ENCODE measurements at places on chromosomes 11 and 22. TPM values are rescaled to one million over a fixed set of nuclear protein-coding genes. Genes with fewer than 3 reads are reported as not detected.

PNPLA5 gene
- not detected for total RNA-seq

LMNTD2 gene
- 6.1 TPM for total RNA-seq

RIN1 gene
- total RNA-seq: 50.2 TPM

FAM111A gene
- total RNA-seq: 26.3 TPM

SYT9 gene
- not detected for total RNA-seq

DDX25 gene
- total RNA-seq: not detected

GAB4 gene
- total RNA-seq: not detected

A4GALT gene
- 8.7 TPM for total RNA-seq

MIOX gene
- 0.63 TPM for total RNA-seq

DNA sequence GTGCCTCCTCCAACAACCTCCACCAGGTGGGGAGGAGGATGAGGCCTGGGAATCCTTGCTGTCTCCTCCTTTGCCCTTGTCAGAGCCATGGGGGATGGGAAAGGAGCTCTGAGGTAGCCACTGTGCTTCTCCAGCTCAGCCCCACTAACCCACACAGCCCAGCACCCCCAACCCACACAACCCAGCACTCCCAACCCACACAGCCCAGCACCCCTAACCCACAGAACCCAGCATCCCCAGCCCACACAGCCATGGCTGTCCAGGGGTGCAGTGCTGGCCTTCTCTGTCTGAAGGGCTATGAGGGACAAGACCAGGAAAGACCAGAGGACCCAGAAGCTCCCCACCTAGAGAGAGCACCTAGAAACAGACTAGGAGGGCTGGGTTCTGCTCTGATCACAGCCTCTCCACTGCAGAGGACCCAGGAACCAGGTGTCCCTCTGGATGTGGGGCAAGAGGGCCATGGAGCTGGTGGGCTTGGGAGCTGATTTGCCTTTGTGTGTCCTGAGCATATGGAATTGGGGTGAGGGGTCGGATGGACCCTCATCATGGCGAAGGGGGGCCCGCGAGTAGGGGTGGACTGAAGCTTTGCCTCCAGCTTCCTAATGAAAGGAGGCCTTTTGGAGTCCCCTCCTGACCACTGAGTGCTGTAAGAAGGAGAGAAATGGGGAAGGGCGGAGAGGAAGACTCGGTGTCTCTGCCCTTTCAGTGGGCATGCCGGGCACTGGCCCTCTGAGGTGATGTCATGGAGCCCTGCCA is 117.6 kb upstream of the THY1 start:
- DNase-seq: no peak

DNA sequence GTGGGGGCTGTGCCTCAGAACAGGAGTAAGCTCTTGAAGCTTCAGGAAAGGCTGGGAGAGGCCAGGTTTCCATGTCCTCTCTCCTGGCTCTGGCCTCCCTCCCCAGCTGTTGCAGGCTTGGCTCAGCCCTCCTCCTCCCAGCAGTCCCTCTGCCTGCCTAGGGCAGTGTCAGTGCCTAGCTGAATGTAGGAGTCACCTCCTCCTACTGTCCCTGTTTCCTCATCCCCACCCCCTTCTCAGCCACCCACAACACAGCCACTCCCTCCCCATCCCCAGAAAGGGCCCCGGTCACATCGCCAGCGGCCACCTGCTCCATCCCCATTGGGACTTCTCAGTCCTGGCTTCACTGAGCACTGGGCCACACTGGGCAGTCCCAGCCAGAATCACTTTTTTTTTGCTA is 2.9 kb upstream of the FBLN1 start:
- DNase-seq: peak; percentile 48

DNA sequence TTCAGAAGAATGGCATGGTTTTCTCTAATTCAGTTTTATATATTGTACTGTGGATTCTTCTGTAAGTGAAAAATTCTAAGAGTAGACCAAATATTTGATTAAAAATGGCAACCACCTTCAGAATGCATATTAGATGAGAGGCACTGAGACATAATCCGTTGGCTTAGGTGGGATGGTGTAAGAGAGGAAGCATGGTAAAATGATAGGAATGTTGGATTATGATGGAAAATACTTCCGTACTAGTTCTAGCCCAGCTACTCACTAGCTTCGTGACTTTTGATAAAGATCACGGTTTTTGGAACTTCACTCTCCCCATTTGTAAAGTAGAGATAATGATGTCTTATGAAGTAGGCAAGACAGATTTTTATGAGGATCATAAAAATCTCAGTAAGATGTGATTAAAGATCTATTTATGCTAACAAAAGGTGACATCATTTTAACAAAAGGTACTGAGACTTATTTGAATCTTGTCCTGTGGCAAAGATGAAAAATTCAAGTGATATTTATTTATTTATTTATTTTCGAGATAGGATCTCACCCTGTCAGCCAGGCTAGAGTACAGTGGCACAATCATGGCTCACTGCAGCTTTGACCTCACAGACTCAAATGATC is 37.5 kb downstream of the UVRAG start:
- DNase-seq: no peak

- peak; percentile 87 for DNase-seq
Observed at GRCh38 chr11:94851864-94852636, 83.9 kb downstream of the AMOTL1 start.

DNA sequence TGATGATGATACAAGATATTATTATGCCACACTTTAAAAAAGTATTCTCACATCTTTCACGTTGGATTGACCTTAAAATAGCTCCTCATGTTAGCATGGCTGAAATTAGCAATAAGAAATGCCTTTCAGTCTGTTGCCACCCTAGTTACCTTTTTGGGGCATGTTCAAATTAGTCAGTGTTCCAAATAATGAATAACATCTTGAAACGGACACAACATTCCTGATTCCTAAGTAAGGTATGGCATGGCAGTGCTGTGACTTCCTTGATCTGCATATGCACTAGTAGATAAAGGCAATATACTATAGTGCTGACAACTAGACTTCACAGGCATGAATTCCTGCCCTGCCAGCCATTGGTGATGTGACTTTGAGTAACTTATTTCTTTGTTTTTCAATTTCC is 914.5 kb downstream of the METTL15 start:
- DNase-seq: no peak

GRCh38 chr22:33126881-33127280 is 68.7 kb upstream of the SYN3 start:
- DNase-seq: peak; percentile 50

DNA sequence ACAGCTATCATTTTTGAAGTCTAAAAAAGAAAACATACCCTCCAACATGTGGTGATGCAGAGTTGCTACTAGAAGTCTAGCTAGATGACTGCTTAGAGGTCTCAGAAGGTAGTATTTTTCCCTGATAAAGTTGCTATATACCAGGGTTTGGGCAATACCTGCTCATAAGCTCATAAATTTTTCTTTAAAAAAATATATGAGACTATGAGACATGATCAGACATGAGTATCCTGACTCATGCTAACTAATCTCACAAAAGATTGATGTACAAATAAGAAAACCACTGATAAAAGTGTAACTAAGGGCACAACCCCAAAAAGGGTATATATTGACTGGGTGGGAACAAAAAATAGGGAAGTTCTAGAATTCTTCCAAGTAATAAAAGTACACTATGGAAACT is 740.9 kb downstream of the METTL15 start:
- no peak for DNase-seq

GRCh38 chr11:101444164-101444563 is 139.6 kb downstream of the TRPC6 start:
- DNase-seq: no peak

- peak; percentile 81 for DNase-seq
Observed at GRCh38 chr11:34358258-34358727, 483 bp upstream of the ABTB2 start.

GRCh38 chr11:29527391-29527936 is 489.4 kb downstream of the KCNA4 start:
- DNase-seq: peak; percentile 93

DNA sequence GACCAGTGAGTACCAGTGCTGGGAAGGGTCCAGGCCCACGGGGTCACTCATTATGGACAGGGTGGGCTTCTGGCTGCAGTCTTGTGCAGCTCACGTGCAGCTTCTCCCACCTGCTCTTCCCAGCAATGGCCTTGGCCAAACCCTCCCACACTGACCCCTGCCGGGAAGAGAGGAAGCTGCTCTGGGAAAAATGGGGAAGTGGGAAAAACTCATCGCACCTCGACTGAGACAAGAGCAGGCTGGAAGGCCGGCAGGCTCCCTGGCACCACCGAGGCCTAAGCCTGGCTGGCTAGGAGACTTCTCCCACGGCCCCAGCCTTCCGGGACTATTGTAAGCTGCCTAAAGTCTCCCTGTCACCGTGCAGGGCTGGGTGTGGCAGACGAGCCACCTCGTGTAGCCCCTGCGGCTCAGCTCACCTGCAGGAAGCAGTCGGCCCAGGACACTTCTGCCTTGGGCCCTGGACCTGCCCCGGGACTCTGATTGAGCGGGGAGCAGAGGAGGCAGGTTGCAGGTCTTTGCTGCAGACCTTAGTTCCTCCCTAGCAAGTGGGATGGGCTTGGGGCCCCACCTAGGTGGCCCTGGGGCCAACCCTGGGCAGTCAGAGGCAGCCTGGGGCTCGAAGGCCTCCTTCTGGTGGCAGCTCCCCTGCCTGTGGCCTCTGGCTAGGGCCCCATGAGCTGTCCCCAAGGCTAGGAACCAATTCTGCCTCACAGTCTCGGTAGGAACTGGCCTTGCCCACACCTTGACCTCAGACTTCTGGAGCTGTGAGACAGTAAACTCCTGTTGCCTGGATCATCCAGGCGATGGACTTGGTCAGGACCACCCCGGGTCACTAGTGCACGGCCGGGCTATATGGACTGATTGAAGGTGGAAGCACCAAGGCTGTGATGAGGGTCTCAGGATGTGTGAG is 23.1 kb downstream of the MRGPRG start:
- peak; percentile 52 for DNase-seq

GRCh38 chr11:113677685-113678084 is 28.4 kb downstream of the TMPRSS5 start:
- no peak for DNase-seq

- peak; percentile 13 for DNase-seq
Observed at GRCh38 chr22:44523981-44524759, 26.1 kb upstream of the RTL6 start.

- DNase-seq: peak; percentile 29
Observed at GRCh38 chr11:85076535-85077330, 550.4 kb downstream of the DLG2 start.

GRCh38 chr11:31421820-31422219 is 52.2 kb downstream of the DNAJC24 start:
- DNase-seq: no peak

- DNase-seq: no peak
Observed at GRCh38 chr11:125176866-125177265, 12.3 kb downstream of the PKNOX2 start.

DNA sequence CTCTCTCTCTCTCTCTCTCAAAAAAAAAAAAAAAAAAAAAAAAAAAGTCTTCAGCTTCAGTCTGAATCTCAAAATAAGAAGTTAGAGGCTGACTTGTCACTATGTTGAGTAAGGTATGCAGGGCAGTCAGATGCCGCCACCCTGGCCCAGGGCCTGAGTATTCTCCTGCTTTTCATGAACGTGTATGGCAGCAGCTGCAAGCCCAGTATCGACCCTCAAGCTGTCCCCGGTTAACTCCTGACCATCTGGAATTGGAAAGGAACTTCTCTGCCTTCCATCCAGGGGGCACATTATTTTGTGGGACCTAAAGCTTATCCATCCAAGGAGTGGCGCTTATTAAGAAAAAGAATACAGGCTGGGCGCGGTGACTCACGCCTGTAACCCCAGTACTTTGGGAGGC is 11.4 kb downstream of the MRGPRD start:
- no peak for DNase-seq

DNA sequence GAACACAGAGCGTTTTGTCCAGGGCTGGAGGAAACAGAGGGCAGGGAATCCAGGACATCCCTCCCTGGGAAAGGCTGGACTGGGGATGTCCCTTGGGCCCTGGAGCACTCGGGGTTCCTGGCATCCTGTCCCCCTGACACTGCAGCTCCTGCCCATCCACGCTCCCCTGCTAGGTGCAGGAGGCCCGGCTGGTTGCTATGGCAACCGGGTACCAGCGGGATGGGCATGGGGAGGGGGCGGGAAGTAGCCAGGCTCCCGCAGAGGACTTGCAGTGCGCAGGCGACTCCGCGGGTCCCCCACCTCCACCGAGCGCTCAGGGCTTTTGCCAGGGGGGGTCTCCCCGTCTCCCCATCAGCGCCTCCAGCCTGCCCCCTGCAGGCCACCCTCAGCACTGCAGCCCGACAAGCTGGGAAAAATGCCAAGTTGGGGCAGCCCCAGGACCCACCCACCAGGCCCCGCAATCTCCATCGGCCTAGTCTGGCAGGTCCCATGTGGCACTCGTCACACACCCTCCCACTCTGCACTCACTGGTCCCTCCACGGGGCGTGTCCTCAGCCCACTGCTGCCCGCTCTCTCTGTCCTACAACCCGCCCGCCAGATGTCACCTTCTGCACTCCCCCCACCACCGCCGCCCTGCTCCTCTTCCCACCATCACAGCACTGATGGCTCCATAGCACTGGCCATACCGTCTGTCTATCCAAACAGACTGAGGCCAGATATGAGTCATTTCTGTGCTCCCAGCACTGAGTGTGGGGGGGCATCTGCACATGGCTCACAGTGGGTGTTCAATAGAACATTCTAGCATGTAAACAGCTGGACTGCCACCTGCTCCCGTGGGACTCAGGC is 31.5 kb downstream of the KIAA0930 start:
- peak; percentile 64 for DNase-seq

DNA sequence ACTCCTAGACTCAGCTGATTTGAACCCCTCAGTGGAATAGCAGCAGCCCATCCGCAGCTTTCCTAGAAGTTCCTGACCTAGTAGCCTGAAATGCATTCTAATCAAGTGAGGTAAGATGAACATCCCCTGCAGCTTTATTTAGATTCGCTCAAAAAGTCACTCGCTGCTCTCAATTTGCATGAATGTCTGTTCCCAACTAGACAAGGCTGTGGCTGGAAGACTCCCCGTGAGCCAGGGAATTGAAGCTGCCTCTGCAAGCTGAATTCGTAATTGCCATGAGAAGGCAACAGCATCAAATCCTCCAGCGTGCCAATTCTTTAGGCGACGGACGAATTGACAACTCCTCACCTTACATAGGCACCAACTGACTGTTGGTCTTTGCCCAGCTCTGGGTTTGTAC is 17.1 kb upstream of the SCN3B start:
- no peak for DNase-seq

DNA sequence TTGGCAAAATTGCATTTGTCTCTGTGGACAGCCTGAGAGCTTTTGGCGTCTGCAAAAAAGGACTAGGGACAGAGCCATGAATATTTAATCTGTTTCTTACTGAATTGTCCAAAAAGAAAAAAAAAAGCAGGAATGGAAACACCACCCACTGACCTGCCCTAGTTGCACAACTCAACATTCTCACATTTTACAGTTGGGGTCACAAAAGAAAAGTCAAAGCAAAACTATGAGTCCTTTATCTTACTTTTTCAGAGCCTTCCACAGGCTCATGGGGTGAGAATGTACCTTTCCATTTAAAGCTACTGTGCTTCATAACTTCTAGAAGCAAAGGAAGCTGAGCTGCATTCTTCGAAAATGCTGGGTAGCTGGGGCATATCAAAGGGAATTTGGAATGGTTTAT is 225.7 kb downstream of the FAM76B start:
- DNase-seq: no peak

DNA sequence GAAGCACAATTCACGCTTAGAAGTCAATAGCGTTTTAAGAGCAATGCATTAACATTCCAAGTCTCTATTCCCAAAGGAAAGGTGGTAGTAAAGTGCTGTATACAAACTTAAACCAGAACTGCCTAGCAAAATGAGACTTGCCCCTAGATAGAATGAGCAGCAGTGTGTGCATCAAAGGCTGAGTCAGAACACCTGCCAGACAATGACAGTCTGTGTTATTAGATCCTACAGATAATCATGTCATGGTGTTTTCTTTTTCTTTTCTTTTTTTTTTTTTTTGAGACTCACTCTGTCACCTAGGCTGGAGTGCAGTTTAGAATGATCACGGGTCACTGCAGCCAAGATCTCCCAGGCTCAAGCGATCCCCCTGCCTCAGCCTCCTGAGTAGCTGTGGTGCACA is 1.6 kb downstream of the RTCB start:
- no peak for DNase-seq
